Psoas muscle (tissue), 8 donors: ENCODE measurements at places on chromosomes 12 and 14. TPM values are rescaled to one million over a fixed set of nuclear protein-coding genes. Genes with fewer than 3 reads are reported as not detected.

DNA sequence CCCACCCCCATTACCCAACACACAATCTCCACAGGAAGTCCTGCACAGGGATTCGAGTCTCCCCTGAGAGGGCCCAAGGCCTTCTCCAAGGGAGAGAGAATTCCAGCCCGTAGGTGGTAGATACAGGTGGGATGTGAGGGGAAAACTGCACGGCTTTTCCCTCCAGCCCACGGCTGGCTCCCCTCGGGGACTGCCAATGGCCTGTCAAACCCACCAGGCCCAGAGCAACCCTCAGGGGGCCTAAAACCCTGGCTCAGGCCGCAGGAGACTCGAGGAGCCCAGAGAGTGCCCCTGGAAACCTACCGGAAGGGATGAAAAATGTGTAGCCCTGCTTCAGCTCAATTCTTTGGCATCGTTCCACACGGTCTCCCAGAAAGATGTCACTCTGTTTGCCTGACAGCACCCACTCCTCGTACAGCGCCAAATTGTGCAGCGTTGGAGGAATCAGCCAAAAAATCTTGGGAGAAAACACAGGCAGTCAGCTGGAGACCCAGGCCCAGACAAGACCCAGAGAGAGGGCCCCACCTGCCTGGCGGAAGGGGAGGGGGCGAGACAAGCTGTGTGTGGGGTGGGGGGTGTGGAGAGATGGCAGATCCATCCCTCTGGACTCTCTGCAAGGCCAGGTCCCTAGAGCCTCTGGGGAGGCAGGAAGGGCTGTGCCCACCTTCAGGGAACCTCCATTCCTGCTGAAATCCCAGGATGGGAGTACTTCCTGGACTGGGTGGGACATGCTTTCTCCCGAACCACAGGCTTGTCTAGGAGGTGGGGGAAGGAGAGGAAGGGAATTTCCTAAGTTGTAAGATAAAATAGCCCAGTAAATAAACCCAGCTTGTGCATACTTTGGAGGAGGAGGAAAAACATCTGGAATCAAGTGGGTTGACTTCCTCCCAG, 48.1 kb downstream of the KDM2B start:
- DNase-seq = no peak

- DNase-seq = no peak
Measured at GRCh38 chr14:51398898-51399297, 158.9 kb downstream of the TMX1 start.

DNA sequence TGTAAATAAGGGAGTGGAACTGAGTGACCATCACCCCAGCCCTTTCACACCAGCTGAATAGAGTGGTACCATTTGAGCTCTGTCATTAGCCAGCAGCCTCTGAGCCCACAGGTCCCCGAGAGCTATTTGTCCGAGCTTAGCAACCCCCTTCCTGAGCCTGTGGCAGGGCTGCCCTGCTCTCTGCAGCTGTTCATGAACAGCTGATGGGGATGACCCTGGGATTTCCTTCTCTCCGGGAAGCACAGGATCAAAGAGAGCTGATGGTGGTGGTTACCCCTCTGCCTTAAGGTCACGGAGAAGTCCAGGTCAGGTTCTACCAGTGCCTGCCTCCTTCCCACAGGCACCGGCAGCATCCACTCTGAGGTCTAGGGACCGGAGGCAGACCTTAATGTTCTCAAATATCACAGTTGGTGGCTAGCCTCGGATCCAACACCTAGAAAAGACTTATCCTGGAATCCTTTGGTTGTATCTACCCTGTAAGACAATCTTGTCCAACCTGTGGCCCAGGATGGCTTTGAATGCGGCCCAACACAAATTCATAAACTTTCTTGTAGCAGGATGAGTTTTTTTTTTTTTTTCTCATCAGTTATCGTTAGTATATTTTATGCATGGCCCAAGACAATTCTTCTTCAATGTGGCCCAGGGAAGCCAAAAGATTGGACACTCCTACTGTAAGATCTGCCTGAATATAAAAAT, 81.1 kb downstream of the ESRRB start:
- no peak for DNase-seq

DNA sequence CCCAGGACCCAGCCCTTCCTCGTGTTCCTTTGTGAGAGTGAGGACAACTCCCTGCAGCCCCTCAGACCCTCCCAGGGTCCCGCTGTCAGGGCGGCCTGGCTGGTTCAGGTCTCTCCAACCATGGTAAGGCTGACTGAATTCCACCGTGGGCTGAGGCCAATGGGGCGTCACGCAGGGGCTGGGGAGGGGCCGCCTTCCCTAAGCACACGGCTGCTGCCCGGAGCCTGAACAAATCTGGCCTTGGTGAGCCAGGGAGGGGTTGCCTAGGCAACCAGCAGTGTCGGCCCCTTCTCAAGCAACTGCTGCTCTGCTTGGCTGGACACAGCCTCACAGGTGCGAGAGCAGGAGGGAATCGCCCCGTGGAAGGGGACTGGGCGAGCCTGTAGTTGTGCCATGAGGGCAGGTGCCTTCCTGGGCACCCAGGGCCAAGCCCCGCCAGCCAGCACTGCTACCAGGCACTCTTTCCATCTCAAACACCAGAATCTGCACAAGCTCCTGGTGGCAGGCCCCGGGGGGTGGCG, 37.0 kb upstream of the GALNT9 start:
- DNase-seq = no peak

GRCh38 chr12:96427269-96427729, 27.1 kb upstream of the CDK17 start:
- peak; percentile 69 for DNase-seq

- DNase-seq = peak; percentile 20
Measured at GRCh38 chr14:34650786-34651584, 21.0 kb upstream of the SNX6 start.

DNA sequence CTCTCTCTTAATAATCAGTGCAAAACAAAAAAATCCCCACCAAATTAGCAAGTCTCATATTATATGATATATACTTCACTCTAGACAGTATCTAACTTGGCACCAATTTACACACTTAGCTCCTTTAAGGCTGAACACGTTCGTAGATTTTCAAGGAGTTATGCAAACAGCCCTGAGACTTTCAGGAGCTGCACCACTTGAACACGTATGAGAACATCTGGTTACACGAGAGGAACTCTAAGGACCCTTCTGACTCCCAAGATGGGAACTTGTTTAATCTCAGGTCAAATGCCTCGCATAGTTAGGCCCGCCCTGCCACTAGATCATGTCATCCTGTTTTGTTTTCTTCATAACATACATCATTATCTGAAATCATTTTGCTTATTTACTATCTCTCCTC, 10.0 kb downstream of the SPRING1 start:
- DNase-seq = no peak

DNA sequence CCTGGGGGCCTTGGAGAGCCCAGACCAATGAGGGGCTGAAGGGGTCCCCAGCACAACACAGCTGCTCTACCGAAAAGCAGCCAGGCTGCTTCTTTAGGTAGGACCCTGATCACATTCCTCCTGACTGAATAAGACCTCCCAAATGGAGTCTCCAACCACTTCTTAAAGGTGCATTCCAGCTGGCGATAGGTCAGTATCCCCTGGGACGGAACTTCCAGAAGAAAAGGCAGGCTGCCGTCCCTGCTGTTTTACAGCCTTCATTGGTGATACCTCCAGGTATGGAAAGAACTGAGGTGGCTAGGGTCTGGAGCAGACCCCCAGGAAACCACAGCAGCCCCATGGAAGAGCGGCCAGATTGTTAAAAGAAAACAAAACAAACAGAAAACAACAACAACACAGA, 340.6 kb downstream of the BTG1 start:
- DNase-seq = no peak

GRCh38 chr14:63460680-63461369, 82.4 kb downstream of the PPP2R5E start:
- no peak for DNase-seq

Gene TAS2R46
- total RNA-seq = 0.51 TPM

Gene PLEKHH1
- total RNA-seq = 2.8 TPM

Gene TAS2R31
- 0.34 TPM for total RNA-seq

Gene DCP1B
- 8.7 TPM for total RNA-seq

Gene CLEC1B
- total RNA-seq = not detected

Gene JPH4
- 0.19 TPM for total RNA-seq
